ENCODE measurements at places on chromosomes 16 and 17.

- no peak for DNase-seq
These were observed 65.3 kb upstream of the NOL11 start for GRCh38 chr17:67652433-67652832.

DNA sequence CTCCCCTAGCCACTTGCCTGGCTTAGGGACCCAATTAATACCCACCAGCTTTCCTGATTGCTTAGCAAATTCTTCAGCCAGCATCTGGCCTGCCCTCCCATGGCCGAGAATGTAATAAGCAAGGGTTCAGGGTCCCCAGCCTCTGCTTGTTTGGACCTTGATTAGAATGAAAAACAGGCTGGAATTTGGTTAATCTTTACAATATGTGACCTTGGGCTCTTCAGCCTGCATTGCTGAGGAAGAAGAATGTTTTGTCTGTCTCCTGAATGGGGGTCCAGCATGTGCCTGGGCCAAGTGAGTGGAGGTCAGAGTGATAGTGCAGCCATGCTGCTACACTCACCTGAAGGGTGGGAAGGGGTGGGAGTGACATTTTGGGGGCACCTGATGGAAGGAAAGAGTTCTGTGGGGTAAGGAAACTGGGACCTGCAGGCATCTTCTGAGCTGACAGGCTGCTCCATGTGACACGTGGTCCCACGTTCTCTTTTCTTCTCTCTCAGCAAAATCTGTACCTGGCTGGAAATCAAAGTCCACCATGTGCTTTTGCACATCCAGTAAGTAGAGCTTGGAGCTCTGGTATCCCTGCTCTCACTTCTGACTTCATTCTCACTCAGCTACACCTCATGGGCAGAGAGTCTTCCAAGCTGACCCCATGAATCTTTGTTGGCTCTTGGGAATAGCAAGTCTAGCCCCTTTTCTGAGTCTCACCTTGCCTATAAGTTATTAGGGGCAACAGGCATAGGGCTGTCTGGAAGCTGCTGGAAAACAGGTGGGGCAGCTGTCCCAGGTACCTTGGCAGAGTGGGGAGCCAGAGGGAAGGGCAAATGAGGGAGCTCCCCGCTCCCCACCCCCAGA, 5.3 kb downstream of the TMEM106A start:
- no peak for DNase-seq

GRCh38 chr16:86048221-86048620, 149.3 kb downstream of the IRF8 start:
- DNase-seq: no peak

DNA sequence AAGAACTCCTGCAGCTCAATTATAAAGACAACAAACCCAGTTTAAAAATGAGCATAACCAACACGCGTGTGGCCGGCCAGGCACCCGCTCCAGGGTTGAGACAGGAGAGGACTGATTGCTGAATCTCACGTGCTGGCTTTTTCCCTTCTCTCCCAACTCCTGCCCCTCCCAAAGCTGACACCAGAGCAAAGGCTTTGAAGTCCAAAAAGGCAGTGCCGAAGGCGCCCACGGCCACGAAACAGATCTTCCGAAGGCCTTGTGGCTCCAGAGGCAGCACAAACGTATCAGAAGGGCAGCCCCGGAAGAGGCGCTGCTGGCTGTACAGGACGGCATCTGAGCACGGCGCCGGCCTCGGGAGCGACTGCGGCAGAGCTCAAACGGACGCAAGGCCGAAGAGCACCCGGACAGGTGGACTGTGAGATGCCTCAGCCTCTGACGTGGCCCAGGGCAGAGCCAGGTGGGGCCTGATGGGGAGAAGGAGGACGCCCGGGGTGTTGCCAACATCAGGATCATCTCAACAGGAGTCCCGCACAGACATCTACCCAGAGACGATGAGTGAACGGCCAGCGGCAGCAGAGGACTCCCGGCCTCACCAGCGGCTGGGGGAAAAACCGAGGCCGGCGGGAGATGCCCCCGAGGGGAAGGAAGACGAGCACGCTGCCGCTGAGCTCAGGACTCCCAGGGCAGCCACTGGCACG, 10.5 kb downstream of the CLCN7 start:
- no peak for DNase-seq

DNA sequence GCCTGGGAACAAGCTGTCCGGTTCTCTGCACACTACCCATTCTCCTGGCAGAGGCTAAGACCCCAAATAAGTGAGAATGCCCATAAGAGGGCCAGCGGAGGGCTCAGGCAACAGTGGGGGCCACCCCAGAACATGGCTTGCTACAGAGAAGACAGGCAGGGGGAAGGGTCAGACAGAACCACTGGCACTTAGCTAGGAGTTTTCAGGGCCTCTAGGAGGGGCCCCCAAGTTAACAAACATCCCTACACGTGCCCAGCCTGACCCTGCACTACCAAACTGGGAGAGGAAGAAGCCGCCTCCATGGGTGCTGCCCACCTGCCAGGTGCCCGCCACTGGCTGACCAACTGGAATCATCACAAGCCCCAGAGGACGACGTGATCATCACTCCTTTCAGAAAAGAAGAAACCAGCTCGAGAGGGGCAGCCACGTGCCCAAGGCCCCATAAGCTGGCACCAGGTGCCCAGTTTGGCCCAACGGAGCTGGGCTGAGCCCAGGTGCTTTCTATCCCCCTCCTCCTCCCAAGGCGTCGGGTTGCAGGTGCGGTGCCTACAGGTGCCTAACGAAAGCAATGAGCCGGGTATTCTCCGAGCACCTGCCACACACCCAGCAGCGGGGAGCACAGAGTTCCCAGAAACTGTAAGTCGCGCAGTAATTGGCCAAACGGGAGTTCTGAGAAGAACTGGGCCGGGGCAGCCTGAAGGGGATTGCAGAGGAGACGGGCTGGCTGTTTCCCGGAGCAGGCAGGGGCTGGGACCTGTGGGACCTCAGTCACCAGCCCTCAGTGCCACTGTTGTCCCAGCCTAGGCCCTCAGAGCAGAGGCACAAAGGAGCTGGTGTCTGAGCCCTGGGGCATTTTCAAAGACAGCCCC, 13.2 kb downstream of the RPH3AL start:
- DNase-seq: no peak

DNA sequence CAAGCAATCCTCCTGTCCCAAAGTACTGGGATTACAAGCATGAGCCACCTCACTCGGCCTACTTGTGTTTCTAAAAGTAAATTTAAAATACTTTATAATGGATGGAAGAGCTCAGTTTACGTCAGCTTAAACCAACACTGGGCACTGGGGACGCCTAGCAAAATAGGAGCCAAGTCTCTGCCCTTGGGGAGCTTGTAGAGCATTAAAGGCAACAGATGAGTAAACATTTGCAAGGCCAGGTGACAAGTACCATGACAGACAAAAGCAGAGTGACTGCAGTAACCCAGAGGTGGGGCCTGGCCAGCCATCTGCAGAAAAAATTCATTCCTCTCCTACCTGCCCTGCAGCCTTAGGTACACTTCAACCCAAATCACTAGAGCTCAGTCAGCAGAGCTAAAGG, 12.1 kb upstream of the NLK start:
- DNase-seq: no peak

DNA sequence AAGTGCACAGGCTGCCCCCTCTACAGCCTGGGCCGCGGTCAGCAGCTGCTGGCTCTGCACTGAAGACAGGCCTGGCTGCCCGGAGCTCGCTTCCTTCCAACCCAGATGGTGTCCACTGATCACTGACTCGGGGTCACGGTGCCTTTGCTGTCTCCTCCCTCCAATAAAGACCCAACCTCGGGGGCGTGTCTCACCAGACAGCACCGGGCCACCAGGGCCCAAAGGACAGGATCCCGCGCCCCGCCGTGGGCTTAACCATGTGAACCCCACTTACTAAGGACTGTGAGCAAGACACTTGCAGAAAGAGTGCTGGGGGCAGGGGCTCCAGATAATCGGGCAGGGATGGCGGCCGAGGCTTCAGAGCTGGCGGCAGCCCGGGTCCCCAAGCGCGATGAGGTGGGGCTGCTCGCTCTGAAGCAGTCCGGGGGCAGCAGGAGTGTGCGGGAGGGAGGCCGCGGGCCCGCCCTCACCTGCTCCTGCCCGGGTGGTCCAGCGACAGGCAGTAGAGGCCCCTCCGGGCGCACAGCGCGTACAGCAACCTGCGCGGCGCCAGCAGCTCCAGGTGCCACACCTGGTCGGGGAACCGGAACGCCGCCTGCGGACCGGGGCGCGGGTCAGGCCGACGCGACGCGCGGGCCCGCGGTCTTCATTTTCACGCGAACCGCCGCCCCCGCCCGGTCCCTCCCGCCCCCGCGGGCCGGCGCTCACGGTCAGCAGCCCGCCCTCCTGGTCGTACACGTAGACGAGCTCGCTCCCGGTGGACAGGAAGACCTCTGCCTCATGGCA, 502 bp downstream of the FAAP100 start:
- DNase-seq: no peak

DNA sequence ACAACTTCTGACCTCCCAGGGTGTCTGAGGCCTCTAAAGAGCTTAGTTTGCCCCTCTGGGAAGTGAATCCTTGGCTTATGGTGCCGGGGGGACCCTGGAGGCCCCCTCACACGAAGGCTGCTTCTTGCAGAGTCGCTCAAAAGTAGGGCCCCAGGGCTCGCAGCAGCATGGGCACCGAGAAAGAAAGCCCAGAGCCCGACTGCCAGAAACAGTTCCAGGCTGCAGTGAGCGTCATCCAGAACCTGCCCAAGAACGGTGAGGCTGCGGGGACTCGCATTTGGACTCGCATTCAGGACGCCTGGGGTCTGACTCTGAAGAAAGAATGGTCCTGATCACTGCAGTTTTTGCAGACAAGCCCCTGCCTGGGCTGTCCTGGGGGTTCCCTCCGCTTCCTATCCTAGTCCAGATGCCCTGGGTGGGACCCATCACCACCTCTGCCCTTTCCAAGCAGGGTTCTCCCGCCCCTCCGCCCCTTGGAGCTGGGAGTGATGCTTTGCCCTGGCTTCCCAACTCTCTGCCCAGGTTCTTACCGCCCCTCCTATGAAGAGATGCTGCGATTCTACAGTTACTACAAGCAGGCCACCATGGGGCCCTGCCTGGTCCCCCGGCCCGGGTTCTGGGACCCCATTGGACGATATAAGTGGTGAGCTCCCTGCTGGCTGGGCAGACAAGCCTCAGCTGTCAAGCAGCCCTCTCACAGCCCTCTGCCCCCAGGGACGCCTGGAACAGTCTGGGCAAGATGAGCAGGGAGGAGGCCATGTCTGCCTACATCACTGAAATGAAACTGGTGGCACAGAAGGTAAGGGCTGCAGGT, 698 bp downstream of the ACBD4 start:
- no peak for DNase-seq

DNA sequence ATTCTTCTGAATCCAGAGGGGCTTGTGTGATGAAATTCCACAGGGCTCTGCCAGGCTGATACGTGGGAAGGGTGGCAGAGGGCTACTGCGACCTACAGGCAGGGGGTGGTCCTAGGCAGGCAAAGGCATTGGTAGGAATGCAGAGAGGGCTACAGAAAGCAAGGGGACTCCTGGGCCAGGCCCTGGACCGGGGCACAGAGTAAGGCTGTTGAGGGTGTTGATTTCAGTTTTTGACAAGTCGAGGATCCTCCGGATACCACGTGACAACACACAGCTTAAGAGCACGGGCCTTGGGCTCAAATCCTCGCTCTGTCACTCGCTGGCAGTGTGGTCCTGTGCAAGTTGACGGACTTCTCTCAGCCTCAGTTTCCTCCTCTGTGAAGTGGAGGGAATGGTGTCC, 19.1 kb upstream of the DOC2B start:
- no peak for DNase-seq

GRCh38 chr17:74354123-74354522, 7.5 kb downstream of the BTBD17 start:
- no peak for DNase-seq

DNA sequence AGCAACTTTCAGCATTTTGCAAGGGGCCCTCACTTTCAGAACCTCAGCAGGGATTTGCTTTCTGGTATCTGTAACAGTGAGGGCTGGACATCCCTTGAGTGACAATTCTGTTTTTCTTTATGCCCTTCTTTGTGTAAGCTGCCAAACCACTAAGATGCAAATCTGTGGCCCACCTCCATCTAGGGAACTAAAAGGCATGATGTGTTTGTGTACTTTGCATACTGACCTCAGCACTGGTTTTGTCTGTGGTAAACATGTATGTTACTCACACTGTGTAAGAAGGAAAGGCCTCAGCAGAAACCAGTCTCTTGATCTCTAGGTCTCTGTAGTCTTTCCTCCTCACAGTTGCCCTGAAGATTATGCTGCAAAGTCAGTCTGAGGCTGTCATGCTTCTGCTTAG, 396.6 kb upstream of the DYNLRB2 start:
- no peak for DNase-seq

DNA sequence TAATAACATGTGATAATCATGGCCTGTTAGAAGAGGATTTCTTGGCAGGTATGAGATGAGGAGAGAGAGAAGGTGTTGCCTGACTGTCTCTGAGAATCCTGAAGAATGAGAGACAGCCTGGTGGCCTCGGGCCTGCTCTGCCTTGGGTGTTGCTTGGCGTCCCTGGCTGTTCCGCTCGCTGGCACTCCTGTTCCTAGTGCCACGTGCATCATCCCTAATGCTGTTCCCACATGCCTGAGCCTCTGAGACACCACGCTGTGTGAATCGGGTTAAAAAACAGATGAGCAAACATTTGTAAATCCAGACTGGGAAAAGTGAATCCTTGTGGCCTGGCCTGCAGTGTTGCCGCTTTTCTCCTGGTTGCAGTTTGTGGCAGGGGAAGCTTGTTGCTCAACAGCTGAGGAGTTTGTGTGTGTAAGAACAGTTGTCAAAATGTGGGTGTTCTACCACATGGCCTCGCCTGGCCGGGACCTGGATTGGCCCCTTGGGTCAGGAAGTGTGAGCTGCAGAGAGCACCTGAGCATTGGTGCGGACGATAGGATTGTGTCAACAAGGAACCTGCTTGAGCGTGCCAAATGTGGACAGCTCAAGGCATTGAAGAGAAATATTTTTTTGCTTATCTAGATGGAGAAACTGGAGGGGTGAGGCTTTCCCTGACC, 22.0 kb downstream of the UBN1 start:
- DNase-seq: no peak

- no peak for DNase-seq
These were observed 45.3 kb downstream of the KLHDC4 start for GRCh38 chr16:87720446-87720845.

DNA sequence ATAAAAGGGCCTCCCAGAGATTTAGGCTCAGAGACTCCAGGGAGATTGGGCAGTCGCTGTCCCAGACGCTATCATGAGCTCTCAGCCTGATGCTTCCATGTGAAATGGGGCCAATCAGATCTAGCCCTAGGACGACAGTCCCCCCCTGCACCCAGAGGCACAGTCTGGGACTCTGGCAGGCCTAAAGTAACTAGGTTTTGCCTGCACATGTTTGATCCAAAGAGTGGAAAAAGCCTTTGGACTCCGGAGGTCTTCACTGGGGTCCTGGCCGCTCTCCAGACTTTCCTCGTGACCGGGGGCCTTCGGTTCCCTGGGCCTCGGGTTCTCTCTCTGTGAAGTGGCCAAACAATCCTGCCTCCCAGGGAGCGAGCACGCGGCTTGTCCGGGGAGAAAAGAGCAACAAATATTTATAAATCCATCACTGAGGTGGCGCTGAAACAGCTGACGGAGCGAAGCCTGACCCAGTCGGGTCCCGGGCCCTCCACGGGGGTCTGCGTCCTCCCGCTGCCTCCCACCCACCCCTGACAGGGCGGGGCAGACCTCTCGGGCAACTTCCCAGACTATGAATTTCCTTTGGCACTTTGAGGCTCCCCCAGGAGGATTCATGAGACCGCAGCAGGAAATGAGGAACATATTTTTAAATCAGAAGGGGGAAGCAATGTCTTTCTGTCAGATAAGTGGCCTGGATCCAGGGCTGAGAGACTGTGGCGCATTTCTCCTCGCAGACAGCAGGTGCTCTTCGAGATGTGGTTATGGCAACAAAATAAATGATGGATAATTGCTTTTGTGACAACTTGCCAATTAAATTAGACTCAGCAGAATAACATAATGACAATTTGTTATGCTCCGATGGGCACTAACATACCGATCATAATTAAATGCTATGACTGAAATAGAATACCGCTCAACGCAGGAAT, 38.9 kb downstream of the MRPS23 start:
- no peak for DNase-seq

- DNase-seq: no peak
These were observed 3.5 kb upstream of the ADGRG1 start for GRCh38 chr16:57624806-57625500.

Measured in activated gamma-delta T cell treated with anti-CD3 and anti-CD28 coated beads, Interleukin-2, amount 50 U/mL, for 16 hours (primary cell).